ENCODE measurements at places on chromosomes 11 and 22. TPM values are rescaled to one million over a fixed set of nuclear protein-coding genes. Genes with fewer than 3 reads are reported as not detected.

DNA sequence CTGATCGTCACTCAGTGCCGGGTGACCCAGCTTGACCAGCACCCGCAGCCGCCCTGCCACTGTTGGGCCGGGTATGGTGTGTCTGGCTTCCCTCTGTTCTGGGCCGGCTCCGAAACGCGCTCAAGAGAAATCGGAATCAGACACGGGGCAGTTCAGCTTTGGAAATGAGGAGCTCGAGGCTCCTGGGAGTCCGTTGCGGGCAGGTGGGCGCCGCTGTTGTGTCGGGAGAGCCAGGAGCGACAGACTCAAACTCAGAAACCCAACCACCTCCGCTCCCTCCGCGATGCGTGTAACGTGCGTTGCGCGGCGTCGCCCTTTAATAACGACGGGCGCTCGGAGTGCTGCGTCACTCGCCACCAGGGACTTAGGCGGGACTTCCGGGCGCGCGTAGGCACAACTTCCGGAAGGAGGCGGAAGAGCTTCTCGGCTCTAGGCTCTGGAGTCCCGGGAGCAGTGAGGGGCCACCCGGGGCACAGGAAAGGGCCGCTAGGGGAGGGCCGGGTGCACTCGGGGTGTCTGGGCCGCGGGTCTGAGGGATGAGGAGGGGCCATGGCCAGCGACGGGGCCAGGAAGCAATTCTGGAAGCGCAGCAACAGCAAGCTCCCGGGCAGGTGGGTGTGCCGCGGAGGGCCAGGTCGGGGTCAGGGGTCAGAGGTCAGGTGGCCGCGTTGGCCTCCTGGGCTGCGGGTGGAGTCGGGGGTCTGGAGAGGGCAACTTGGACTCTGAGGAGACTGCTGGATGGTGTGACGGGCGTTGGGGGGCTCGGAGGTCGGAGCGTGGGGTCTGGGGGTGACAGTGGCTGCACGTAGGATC lies at the start of gene TBC1D22A:
TBC1D22A (plus strand) TSS at position 413 of the 813 bp plus-strand sequence; CDS start at position 550, 137 bp downstream.
- DNase-seq: peak; percentile 95

DNA sequence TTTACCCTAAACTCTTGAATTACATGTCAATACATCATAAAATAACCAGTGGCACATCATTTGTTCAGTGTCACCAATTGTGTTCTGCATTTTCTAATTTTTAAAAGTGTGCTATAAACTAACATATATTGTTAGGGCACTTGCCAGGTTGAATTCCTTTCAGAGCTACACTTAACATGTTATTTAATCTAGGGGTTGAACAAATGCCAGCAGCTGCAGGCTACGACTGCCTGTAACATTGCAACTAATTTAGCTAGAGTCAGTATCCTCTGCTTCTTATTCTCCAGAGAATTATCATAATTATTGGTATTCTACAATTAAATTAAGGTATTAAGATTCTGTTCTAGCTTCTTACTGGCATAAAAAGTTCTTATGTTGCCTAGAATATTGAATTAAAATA lies 46.4 kb upstream of the ARHGAP42 start:
- DNase-seq: no peak

- no peak for DNase-seq
These were observed at the start of gene IFITM1 for GRCh38 chr11:313787-314553. TSS of gene IFITM1 (plus strand) at chr11:314040. CDS start at chr11:314171, 131 bp downstream.

DNA sequence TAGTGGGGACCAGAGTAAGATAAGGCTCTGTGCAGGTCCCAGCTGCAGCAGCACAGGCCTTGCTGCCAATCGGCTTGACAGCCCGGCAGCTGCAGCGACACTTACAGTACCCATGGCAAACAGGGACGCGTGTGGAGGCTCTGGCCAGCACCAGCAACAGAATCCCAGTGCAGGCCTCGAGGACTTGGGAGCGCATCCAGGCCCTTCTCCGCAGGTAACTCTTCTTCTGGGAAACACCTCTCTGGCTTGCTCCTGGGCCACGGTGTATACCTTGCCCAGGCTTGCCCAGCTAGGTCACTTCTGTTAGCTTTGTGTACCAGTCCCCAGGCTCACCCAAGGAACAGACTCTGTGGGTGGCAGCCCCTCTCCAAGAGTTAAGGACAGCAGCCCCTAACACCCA lies 126.7 kb downstream of the CTTN start:
- peak; percentile 13 for DNase-seq

GRCh38 chr22:44883011-44883421 lies 126.8 kb downstream of the PHF21B start:
- DNase-seq: peak; percentile 9

DNA sequence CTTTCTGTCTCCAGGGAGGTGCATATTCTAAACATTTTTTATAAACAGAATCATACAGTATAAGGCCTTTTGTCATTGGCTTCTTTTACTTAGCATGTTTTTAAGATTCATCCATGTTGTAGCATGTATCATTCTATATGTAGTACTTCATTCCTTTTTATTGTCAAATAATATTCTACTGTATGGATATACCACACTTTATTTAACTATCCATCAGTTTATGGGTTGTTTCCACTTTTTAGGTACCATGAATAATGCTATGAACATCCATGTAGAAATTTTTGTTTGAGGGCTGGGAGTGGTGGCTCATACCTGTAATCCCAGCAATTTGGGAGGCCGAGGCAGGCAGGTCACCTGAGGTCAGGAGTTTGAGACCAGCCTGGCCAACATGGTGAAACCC lies 73.1 kb downstream of the PHF21A start:
- no peak for DNase-seq

- DNase-seq: no peak
These were observed 22.7 kb upstream of the ADORA2A start for GRCh38 chr22:24404561-24405275.

GRCh38 chr11:99803501-99803900 lies 782.8 kb downstream of the CNTN5 start:
- DNase-seq: no peak

The VSIG2 gene
- not detected for total RNA-seq

DNA sequence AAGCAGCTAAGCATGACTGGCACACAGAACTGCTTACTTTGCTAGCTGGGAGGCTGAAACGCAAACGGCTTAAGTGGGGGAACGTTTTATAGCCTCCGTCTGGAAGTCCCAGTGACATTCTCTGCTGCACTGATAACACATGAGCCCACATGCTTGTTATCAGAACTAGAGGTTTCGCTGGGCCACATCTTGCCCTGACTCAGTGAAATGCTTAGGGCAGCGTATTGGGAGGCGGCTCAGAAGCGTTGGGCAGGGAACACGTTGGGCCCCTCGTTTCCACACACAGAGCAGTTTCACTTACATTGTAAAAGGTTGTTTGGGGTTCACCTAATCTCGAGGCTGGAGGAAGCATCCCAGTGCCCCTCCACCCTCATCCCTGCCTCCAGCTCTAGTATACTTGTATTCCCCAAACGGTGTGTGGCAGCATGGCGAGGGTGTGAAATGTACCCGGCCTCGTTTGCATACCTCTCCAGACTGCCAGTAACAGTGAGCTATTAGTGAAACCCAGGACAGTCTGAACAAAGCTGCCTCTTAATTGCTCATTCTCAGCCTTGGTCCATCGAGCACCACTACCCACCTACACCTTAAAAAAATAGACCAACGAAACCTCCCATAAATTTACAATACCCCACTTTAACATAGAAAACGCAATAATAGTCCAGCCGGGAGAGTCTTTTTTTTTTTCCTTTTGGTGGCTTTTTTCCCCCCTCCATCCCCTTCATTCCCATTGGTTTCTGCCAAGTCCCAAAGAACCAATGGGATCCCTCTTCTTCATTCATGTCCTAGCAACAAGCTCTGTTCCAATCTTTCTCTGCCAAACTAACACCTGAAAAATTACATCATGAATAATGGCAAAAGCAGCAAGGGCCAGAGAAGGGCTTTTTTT lies 218.8 kb upstream of the SORL1-AS1 start:
- no peak for DNase-seq

DNA sequence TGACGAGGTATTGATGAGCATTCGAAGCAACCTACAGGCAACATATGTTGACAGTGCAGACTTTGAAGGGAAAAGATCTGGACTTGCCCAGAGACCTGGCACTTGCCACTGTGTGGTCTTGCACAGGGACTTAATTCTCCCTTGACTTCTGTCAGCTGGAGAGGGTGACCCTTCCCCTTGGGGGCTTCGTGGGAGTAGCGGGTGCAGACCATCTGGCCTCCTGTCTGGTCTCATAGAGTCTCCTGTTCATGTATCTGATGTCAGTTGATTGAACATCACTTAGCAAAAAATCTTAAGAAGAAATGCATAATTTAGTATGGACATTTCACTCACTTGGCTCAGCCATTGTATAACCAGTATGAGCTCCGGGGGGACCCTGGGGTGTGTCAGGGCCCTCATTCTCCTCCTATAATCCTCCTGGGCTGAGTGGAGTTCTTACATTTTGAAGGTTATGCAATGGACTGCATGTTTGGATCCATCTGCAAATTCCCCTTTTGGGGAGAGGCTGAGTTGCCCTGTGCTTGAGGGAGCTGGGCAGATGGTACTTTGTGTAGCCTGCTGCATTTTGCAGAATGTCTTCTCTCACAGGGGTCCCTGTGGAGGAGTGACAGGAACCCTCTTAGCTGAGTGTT lies 13.0 kb downstream of the BCR start:
- no peak for DNase-seq

DNA sequence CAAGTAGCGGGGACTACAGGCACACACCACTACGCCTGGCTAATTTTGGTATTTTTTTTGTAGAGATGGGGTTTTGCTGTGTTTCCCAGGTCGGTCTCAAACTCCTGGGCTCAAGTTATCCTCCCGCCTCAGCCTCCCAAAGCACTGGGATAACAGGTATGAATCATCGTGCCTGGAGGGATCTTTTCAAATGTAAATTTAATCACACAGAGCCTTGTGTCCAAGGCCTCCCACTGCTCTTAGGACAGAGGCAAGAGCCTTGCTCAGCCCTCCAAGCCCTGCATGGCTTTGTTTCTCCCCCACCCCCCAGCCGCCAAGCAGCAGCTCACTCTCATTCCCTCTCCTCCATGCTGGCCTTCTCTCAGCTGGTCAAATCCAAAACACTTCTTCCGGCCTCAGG lies 75.3 kb upstream of the CREB3L1 start:
- no peak for DNase-seq

- no peak for DNase-seq
These were observed 197.0 kb downstream of the FAM181B start for GRCh38 chr11:82536706-82537105.

- no peak for DNase-seq
These were observed 61.8 kb downstream of the BID start for GRCh38 chr22:17712441-17712840.

GRCh38 chr11:2297623-2298030 lies 4.1 kb downstream of the C11orf21 start:
- DNase-seq: no peak

The SLC29A2 gene
- total RNA-seq: 2.8 TPM

The ESAM gene
- 0.54 TPM for total RNA-seq

The UCP3 gene
- 7.6 TPM for total RNA-seq

GRCh38 chr11:34595391-34595790 lies 25.5 kb upstream of the EHF start:
- DNase-seq: no peak

The ACRV1 gene
- not detected for total RNA-seq

DNA sequence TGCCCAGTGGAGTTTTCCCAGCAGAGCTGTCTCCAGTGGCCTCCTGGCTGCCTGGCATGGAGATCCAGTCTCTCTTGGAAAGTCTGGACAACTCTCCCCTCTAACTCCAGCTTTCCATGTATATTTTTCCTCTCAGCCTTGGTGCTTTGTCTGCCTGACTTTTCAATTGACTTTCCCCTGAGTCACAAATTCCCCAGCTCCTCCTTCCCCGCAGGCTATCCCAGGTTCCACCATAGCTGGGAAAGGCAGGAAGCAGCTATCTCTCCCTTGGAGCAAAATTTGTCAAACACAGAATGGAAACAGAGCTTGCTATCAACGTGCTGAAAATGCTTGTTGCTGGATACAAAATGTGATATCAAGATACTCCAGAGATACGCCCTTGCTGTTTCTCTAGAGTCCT lies 384.8 kb downstream of the TMEM135 start:
- DNase-seq: no peak

GRCh38 chr22:50672041-50672440 lies 582 bp upstream of the SHANK3 start:
- no peak for DNase-seq

- DNase-seq: peak; percentile 76
These were observed 2.2 kb downstream of the TNKS1BP1 start for GRCh38 chr11:57322256-57323166.

The NRIP3 gene
- 2.7 TPM for total RNA-seq

- no peak for DNase-seq
These were observed 696.0 kb upstream of the CCDC179 start for GRCh38 chr11:23556163-23556750.

The MEI1 gene
- 0.64 TPM for total RNA-seq

DNA sequence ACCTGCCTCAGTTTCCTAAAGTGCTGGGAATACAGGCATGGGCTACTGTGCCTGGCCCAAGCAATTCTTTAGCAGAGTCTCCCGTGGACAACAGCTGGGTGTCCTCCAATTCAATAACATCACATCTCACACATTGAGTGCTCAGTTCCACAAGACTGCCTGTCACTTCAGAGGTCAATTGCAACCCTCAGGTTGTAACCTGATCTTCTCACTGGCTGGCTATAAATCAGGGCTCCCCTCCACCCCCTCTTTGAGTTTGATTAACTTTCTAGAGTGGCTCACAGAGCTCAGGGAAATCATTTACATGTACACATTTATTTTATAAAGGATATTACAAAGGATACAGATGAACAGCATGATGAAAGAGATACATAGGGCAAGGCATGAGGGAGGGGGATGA lies 68.1 kb downstream of the MCHR1 start:
- DNase-seq: no peak

The APOL4 gene
- not detected for total RNA-seq

The HOATZ gene
- not detected for total RNA-seq

The TRIM49B gene
- 0.96 TPM for total RNA-seq

GRCh38 chr22:31096657-31097279 lies 10.6 kb downstream of the SELENOM start:
- no peak for DNase-seq

The GGTLC2 gene
- total RNA-seq: not detected

The UBQLN3 gene
- total RNA-seq: not detected

GRCh38 chr22:23204541-23205157 lies 24.3 kb downstream of the BCR start:
- DNase-seq: no peak

DNA sequence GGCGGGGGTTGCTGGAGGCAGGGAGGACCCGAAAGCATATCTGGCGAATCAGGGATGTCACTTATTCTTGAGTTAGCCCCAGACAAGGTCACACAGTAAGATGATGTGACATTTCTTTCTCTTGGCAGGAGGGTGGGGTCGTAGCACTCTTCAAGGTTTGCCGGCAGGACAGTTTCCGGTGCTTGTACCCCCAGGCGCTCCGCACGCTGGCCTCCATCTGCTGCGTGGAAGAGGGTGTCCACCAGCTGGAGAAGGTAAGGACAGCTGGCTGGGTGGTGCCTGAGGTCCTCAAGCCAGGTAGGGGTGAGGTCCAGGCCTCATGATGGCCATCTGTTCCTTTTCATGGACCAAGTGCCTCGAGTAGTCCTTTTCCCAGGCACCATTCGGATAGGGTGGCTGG lies 86.0 kb downstream of the INSC start:
- no peak for DNase-seq

GRCh38 chr11:8250981-8251615 lies 12.6 kb downstream of the LMO1 start:
- peak; percentile 7 for DNase-seq

- DNase-seq: no peak
These were observed 1.0 kb upstream of the LIF start for GRCh38 chr22:30247561-30247960.

The GLYAT gene
- not detected for total RNA-seq

GRCh38 chr11:100367892-100368291 lies 319.2 kb upstream of the ARHGAP42 start:
- DNase-seq: no peak

The OR51B2 gene
- total RNA-seq: not detected

The MAP6 gene
- total RNA-seq: 313 TPM
